Panc1 (cell line): ENCODE measurements at places on chromosomes 3 and 15.
A peak's percentile ranks its signal among the peaks of the same experiment; 100 is the strongest.

GRCh38 chr3:195118671-195119070 lies 152.3 kb downstream of the XXYLT1 start:
- no peak for DNase-seq

GRCh38 chr3:111521891-111522290 lies 20.1 kb upstream of the CD96 start:
- DNase-seq: no peak

GRCh38 chr3:57065588-57065987 lies 5.1 kb downstream of the SPATA12 start:
- DNase-seq: no peak

DNA sequence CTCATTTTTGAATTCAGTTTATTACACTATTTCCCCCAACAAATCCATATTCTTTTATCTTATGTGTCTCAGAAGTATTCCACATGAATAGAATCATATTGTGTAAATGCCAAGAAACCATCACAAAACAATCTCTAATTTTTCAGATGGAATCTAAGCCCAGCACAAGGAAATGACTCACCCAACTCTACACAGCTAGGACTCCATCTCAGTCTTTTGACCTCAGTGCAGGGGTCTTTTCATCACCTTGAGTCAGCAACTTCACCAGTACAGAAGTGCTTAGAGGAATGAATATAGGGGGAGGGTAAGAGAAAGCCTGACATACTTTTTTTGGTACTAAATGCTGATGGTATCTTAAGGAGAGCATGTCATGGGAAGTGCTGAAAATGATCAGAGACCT lies 169.3 kb upstream of the LRRN1 start:
- DNase-seq: no peak

DNA sequence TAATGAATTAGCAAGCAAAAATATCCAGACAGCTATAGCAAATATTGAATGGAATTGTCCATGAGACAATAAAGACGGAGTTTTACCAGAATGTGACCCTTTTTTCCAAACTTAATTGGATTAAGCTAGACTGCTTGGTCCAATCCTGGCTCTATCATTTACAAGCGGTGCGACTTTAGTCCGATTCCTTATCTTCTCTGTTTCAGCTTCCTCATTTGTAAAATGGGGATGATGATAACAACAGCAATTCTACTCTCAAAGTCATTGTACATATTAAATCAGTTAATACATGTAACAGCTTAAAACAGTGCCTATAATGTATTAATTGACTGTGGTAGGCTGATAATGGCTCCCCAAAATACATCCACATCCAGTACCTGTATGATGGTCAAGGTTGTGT lies 62.1 kb upstream of the CRBN start:
- no peak for DNase-seq

- no peak for DNase-seq
These were observed 488.3 kb upstream of the GOLIM4 start for GRCh38 chr3:168583977-168584376.

- DNase-seq: no peak
These were observed 15.1 kb downstream of the HERC1 start for GRCh38 chr15:63818629-63819028.

DNA sequence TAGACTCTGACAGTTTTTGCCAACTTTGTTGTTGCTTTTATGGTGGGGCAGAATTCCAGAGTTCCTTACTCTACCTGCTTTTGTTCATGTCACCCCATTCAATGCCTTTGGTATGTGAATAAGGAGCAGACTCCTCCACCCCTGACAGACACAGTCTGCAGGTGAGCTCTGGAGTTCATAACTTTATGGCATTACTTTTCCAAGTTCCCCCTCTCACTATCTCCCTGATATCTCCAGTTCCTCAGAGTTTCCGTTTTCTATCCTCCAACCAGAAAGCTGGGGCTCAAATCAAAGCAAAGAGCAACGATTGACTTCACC lies 23.1 kb upstream of the MTMR10 start:
- no peak for DNase-seq

- DNase-seq: no peak
These were observed 31.7 kb upstream of the ATG7 start for GRCh38 chr3:11240496-11240895.

DNA sequence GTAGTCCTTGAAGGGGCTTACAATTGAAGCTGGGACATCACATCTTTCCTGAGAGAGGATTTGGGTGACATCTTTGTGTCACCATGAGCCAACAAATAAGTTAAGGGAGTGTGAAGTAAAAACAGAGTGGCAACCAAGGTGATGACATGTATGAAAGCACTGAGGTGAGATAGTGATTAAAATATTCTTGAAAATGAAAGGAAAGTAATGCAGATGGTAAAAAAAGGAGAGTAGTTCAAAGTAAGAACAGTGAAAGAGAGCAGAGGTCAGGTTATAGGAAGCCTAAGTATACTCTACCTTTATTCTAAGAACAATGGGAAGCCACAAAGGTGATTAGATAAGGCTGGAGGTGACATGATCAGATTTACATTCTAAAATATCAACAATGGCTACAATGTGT lies 486.1 kb downstream of the DIPK2A start:
- DNase-seq: no peak

- no peak for DNase-seq
These were observed 1.4 kb downstream of the ESYT3 start for GRCh38 chr3:138435840-138436239.

DNA sequence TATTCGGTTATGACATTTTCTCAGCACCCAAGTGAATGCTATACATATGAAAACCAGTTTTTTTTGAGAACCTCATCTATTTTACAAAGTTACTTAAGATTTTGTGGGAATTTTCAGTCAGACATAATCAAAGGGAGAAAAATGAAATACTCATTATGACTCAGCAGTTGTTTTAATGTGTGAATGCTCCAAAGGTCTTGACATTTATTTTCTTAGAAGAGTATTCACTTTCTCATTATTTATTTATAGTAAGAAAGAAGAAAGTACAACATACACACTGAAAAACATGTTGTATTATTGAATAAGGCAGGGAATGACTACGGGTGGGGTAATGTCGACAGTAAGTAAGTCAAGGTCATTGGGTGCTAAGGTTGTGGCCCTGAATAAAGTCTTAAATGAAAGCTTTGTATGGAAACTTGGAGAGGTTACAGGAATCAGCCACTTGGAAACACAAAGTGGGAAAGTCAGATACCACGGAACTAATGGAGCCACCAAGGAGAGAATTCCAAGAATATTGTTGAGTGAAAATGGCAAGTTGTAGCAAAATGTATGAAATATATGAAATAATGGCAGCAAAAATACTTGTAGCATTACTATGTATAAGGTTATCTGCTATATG lies 844.5 kb downstream of the TBL1XR1 start:
- no peak for DNase-seq

DNA sequence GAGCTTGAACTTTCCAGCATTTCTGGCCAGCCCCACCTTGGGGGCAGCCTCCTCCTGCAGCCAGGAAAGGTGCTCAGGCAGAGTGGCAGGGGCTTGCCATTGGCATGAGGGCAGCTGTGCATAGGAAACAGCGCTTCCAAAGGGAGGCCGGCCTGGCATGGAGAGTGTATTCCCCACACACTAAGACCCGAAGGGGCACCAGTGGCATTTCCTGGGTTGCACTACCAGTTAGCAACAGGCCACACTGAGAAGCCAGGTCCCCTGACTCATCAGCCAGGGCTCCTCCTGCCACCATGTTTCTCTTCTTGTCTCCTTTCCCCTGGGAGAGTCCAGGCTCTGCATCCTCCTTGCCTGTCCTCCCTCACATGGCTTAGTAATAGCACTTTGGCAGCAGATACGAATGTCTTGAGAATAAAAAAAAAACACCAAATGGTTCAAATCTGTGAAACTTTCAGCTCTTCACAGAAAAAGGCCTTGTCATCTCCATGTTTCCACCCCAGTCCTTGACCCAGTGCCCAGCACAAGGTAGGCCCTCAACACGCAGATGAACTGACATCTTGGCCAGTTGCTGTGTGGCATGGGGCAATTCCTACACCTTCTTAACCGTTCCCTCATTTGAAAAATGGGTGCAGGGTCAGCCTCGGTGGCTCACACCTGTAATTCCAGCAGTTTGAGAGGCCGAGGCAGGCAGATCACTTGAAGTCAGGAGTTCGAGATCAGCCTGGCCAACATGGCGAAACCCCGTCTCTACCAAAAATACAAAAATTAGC lies 180.4 kb downstream of the SMAD6 start:
- DNase-seq: no peak

GRCh38 chr3:10426346-10427220 lies 78.8 kb downstream of the ATP2B2 start:
- no peak for DNase-seq

GRCh38 chr3:15498431-15499214 lies 22.9 kb downstream of the COLQ start:
- DNase-seq: no peak

DNA sequence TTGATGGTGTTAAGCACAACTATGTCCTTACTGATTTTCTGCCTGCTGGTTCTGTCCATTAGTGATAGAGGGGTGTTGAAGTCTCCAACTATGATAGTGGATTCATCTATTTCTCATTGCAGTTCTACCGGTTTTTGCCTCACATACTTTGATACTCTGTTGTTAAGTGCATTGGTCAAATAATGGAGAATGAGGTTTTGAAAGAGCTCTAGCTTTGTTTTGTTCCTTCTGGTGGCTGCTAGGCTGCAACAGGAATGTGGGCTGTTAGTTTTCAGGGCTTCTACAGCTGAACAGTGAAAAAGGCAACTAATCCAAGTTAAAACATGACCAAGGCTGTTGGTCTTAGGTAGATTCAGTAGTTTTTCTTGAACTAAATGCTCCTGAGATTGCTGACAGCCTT lies 62.6 kb downstream of the BTD start:
- no peak for DNase-seq

DNA sequence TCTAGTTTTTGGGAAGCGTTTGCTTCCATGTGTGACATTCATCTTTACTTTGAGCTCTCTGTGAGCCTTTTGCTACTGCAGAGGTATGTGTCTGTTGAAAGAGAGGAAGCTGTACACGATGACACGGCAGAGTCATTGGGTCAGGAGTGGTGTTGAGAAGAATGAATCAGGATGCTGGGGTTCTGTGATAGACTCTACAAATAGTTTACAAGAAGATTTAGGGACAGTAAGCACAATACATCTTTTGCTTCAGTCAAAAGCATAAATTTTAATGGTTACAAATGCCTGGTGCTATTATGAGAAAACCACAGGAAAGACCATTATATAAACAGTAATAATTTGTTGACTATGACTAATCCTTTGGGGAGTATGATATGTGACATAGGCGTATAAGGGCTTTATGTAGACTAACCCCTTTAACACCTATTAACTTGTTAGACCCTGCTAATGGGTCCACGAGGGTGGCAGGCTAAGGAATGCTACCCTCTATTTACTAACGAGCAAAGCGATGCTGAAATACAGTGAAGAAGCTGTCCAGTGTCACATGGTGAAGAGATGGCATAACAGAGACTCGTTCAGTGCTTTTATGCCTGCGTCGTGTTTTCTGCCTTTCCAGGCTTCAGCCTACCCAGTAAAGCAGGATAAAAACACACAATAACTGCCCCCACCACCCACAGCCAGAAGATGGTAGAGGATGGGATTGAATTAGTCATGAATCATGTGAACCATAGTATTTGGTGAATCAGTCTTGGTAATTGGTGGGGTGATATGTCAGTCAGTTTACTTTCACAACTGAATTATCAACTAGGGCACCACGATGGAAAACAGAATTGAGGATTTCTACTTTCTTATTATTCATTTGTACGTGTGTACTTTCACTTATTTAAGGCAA lies 118.8 kb downstream of the LPP start:
- DNase-seq: peak; percentile 94

GRCh38 chr15:89455535-89455934 lies 40.8 kb downstream of the RHCG start:
- no peak for DNase-seq

GRCh38 chr3:188788621-188789081 lies 383.1 kb upstream of the TPRG1 start:
- no peak for DNase-seq

GRCh38 chr15:63948971-63949370 lies 97.3 kb downstream of the DAPK2 start:
- DNase-seq: no peak

DNA sequence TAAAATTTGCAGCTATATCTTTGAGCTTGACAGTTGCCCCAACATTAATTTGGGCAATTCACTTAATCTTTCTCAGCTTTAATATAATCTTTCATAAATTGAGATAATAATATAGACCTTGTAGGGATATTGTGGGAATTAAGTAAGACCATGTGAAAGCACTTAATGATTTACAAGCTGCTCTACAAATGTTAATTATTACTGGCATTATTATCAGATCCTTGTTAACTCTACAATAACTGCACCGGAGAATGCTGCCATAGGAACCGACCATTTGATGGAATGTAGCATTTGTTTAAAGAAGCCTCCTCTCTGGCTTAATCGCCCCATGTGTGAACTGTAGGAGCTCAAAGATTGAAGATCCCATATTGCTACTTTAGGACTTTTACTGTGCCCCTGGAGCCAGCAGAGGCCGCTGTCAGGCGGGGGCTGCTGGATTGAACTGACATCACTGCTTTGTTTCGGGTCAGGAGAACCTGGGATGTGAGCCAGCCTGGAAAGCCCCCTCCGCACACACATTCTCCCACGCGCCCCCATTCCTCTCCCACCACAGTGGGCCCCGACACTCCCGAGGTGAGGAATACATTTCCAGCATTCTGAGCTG lies 154.2 kb upstream of the TNIK start:
- DNase-seq: no peak

GRCh38 chr3:32733631-32734229 lies 48.7 kb downstream of the CNOT10 start:
- peak; percentile 15 for DNase-seq

DNA sequence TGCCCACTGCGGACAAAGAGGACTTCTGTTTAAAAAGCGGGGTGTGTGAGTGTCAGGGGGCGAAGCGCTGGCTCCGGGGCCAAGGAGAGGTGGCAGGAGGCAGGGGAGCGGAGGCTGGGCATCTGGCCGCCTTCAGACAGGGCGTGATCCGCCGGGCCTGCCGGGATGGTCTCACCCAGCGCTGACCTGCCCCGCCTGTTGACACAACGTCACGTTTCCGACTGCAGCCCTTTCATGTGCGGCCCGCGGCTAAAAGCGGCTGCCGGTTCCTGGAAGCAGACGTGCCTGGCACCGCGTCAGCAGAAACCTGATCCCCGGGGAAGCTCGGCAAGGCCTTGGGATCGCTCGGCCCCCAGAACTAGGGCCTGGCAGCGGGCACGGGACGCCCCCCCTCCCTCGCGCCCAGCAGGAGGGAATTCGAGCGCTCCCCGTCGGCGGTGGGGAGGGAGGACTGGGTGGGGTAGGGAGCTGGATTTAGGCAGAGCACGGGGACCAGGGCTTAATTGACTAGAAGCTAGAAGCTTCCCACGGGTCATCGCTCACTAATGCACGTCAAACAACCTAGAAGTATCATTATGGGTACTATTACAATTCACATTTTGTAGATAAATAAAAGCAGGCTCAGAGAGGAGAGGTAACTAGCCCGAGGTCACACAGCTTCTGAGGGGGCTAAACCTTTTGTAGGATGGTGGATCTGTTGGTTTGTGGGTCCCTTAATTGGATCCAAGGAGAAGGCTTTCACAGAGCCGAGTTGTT lies 7.7 kb downstream of the BHLHE40 start:
- no peak for DNase-seq

GRCh38 chr3:10707400-10708215 lies 108.4 kb upstream of the SLC6A11 start:
- no peak for DNase-seq
